ENCODE measurements at places on chromosomes 2 and 18.
A peak's percentile ranks its signal among the peaks of the same experiment; 100 is the strongest.

GRCh38 chr18:56188529-56189275, 449.7 kb downstream of the TXNL1 start:
- no peak for DNase-seq

- no peak for DNase-seq
Observed at GRCh38 chr2:86249176-86249575, 49.9 kb downstream of the MRPL35 start.

DNA sequence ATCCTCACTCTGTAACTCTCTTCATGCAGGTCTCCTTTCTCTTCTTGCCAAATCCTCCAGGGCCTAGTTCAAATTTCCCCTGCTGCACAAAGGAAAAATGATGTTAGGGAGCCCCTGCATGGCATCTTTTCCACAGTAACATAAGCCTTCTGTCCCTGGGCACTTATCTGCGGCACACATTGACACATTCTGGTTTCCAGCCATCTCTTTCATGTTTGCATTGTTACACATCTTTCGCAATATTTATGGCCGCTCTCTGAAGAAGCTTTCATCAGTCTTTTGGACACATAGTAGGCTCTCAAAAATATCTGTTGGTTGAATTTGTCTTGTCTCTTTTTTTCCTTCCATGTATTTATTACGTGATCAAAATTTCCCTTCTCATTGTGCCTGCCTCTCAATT, 1806.1 kb upstream of the PIK3C3 start:
- no peak for DNase-seq

DNA sequence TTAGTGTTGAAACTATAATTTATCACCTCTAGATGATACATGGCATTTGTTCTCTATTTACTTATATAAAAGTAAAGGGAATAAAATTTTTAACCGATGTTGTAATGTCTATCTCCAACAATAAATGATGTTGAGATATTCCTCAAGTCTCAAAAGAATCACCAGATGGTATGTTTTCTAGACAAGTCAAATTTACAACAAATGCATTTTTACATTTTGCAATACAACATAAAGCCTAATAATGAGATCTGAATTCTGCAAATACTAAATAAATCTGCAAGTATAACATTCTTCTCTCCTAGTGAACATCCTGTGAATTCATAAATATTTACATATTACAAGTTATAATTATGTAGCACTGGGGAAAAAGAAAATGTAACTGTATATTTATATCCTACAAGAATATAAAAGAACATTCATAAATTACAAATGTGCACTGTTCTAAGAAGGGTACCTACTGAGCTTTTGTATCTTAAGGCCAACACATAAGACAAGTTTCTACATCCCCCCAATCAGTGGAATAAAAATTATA, 1504.4 kb upstream of the ZEB2 start:
- no peak for DNase-seq

- DNase-seq: no peak
Observed at GRCh38 chr2:191983186-191983585, 136.3 kb upstream of the CAVIN2 start.

DNA sequence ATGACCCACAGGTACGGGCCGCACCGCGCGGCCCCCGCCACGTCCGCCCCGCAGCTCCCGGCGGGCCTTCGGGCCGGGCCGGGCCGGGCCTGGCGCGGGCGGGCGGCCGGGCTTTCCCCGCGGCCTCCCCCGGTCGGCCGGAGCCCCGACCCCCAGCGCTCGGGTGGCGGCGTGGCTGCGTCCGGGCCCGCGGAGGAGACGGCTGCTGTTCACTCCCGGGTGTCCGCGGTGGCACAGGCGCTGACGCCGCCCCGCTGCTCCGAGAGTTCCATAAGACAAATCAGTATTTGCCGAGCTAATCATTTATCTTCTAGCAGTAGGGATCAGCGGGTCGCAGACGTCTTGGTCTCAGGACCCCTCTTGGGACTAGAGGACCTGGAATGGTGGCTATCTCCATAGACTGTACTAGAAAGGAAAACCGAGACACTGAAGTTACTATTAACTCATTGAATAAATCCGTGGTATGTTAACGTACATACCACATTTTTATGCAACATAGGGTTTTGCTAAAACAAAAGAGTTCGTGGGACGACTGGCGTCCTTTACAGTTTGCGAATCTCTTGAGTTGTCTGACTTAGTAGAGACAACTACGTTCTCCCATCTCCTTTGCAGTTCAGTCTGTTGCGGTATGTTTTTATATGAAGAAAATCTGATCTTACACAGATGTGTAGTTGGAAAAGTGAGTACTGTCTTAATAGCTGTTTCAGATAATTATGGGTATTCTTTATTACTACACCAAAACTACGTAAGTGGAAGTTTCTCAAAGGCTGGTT, 500 bp downstream of the LIMS1 start:
- no peak for DNase-seq

DNA sequence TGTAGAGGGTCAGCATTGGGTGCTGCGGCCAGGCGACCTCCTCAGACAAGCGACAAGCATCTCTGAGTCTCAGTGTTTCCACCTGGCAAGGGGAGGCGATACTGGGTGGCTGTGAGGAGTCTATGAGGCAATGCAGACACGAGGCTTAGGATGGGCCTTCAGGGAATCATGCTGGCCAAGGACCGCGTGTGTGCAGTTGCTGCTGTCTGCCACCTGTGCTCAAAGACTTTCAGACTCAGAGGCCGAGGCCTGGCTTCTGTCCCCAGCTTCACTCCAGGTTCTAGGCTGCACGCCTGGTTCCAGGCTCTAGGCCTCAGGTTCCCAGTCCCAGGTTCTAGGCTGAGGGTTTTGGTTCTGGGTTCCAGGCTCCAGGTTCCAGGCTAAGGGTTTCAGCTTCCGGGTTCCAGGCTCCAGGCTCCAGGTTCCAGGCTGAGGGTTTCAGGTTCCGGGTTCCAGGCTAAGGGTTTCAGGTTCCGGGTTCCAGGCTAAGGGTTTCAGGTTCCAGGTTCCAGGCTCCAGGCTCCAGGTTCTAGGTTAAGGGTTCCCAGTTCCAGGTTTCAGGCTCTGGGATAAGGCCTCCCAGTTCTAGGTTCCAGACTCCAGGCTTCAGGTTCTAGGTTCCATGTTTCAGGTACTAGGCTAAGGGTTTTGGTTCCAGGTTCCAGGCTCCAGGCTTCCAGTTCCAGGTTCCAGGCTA, 14.8 kb downstream of the LRRFIP1 start:
- no peak for DNase-seq

DNA sequence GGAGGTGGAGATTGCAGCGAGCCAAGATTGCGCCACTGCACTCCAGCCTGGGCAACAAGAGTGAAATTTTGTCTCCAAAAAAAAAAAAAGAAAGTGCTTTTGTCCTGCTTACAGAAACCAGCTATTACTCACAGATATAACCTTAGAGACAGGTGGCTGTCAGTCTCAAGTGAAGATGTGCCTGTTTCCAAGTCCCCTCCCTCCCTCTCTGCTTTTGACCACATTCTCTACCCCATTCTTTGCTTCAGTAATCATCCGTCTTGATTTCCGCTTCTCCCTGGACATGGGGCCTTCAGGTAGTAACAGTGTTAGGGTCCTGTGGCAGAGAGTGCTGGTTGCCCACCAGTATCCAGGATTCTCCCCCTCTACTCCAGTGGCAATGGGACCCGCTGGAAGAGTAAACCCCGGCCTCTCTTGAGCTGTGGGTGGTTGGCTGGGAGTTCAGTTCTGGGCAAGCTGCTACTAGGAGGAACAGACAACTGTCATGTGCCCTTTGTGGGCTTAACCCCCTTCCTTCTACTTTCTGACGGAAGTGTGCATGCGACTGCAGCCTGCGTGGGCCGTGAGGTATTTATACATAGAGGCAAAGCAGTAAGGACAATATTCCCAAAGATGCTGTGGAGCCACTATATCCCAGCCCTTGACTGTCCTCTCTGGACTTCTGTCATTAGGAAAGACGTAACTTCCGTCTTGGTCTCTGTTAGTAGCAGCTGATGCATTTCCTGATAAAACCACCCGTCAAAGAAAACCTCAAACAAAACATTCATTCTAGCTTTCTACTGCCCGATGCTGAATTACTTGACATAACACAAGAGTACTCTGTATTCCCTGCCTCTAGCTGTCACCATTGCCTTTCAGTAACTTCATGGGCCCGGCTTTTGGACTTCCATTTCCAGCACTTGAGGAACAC, 17.8 kb downstream of the PDCL3 start:
- no peak for DNase-seq

GRCh38 chr2:122843503-122843902, 1088.1 kb downstream of the TSN start:
- DNase-seq: no peak

DNA sequence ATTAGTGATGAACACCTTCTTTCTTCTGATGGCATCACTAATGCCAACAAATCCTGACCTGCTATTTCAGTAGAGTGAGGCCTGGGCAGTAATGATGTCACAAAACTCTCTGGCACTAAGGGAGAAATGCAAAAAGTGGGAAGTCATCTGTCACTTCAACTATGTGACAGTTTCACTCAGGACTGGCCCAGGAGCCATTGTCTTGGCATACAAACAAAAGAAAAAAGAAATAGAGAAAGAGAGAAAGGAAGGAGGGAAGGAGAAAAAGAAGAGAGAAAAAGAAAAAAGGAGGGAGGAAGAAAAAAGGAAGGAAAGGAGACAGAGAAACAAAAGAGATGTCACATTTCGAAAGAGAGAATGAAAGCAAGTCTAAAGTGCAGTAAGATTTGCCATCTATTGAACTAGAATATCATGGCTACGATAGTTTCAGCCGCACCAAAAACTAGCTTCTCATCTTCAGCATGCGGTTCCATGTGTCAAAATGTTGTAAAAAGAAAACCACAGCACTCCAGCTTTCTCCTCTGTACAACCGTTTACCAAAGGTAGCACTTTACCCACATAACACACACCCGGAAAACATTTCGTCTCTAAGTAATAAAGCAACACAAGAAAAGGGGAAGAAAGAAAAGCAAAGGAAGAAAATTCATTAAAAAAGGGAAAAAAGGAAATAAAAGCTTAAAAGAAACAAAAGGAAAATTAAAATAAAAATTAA, 50.1 kb downstream of the CD226 start:
- DNase-seq: no peak

GRCh38 chr18:22932885-22933205, 283 bp upstream of the RBBP8 start:
- no peak for DNase-seq

DNA sequence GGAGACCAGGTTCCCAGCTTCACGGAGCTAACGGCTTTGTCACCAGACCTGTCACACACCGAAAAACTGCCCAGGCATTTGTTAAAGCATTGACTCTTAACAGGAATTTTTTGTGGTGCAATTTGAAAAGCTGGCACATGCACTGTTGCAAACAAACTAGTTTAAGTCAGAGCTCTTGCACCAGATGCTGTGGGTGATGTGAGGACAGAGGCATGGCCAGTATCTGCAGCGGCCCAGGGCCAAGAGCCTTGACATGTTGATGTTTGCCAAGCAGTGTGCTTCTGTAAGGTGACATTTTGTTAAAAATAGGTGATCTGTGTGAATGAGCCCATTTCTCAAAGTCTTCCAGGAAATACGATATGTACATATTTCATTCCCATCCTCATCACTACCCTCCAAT, 142.5 kb downstream of the MTCL1 start:
- DNase-seq: no peak

DNA sequence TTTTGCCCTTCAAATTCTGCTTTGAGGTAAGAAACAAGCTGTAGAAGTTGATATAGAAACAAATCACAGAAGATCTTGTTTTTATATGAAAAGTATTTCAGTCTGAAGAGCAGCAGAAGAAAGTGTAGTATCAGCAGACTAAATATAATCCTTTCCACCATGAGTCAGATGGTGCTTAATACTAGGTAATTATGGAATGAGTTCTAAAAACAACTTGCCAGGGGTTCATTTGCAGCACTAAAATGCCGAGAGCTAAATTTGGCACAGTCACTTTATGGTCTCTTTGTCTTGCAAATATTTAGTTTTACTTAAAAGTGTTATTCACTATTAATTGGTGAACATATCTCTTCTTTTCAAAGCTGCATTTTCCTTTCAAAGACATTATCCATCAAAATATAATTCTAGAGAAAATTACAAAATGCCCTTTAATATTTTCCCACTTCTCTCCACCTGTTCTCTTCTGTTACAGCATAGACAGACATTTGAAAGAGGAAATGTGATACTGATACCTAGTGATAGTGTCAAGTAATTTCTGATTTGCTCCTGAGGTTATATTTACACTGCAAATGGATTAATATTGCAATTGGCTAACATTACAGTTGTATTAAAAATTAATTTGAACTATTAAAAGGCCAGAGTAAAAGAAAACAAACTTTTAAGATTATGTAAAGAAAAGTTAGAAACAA, 5.3 kb downstream of the MYL1 start:
- DNase-seq: no peak

- no peak for DNase-seq
Observed at GRCh38 chr2:133674433-133675331, 106.4 kb upstream of the NCKAP5 start.

GRCh38 chr2:10497797-10498251, 49.7 kb upstream of the ODC1 start:
- peak; percentile 29 for DNase-seq

DNA sequence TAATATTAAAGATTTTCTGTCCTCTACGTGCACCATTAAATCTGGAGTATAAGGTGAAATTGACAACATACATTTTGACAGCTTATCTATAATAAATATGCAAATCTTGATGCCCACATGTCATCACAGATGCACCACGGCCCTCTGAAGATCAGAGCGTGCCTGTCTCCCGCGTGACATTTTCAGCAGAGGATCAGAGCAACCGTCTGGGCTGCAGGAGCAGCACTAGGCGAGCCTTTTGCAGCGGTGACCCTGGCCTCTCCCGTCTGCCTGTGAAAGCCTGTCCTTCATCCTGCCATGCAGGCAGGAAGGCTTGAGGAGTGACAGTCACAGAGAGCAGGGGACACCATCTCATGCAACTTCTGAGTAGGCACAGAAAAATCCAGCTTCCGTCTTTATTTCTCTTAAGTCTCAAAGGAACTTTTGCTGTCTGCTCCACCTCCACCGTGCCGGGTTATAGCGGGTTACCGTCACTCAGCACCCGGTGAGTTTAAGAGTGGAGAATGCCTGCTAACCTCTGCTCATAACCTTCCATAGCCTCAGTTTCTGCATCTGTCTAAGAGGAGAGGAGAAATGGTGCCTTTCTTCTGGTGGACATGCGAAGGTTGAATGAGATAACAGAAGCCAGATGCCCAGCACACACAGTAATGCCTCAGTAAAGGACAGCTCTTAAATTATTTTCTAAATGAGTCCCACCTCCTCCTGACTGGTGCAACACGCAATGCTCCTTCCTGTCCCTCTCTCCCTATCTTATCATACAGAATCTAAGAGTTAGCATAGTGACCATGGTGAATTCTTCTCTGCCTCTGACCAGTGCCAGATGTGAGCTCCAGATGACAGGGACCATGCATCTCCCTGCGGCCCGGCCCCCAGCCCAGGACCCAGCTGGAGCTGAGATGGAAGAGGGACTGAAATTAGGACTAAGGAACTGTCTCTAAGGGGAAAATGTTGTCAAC, 43.8 kb downstream of the CELF4 start:
- DNase-seq: no peak

DNA sequence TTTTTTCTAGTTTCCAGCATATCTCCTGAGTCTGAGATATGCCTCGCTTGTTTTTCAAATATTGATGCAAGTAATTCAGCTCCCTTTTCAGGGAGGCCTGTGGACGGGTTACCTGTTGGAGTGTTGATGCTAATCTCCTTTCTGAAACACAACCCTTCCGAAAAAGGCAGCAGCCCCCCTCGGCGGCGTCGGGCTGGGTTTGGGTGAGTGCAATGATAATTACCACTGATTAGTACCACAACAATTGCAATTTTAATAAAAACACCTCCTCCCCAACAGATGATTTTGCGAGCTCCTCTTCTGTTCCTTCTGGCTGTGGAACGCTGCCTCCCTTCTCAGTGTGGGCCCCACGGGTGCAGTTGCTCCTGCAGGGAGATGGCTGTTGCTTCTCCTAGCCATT, 66.3 kb downstream of the PTGR3 start:
- DNase-seq: no peak

- DNase-seq: no peak
Observed at GRCh38 chr2:229199267-229199666, 71.8 kb downstream of the PID1 start.
